ENCODE measurements at places on chromosomes 5 and 9.

- no peak for DNase-seq
Measured at GRCh38 chr5:151708126-151708525, 21.4 kb upstream of the SPARC start.

- DNase-seq, result no peak
Measured at GRCh38 chr5:17224858-17225511, 7.6 kb downstream of the BASP1 start.

DNA sequence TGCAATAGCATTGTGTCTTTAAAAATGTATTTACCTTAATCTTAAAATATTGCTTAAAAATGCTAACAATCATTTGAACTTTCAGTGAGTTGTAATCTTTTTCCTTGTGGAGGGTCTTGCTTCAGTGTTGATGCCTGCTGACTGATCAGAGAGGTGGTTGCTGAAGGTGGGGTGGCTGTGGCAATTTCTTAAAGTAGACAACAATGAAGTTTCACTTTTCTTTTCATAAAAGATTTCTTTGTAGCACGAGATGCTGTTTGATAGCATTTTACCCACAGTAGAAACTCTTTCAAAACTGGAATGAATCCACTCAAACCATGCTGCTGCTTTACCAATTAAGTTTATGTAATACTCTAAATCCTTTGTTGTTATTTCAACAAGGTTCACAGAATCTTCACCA lies 50.8 kb downstream of the NR3C1 start:
- DNase-seq, result no peak

- no peak for DNase-seq
Measured at GRCh38 chr5:174309131-174309795, 263.8 kb downstream of the NSG2 start.

- no peak for DNase-seq
Measured at GRCh38 chr5:18051953-18052352, 417.7 kb downstream of the TAF11L14 start.

- DNase-seq, result no peak
Measured at GRCh38 chr9:6630502-6631206, 14.9 kb downstream of the GLDC start.

- peak; percentile 74 for DNase-seq
Measured at GRCh38 chr9:131739959-131740648, at the start of gene RAPGEF1. RAPGEF1 (minus strand) TSS chr9:131740076; CDS start chr9:131739830, 246 bp downstream.

DNA sequence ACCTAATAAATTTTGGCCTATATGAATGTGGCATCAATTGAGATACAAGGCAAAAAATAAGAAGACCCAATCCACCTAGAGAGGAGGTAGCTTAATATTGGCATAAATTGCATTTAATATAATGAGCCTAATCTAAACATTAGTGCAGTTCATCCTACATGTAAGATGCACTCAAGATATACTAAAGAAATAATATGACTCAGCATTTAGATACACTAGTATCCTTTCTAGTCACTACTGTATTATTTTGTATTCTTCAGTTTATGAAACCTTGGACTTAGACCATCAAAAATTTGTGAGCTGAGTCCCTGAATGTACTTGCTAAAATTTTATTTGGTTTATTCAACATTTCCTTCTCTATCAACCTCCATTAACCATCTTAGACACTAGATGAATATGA lies 104.7 kb downstream of the RAB3C start:
- DNase-seq, result no peak

GRCh38 chr5:10467281-10468198 lies 25.9 kb downstream of the ROPN1L start:
- DNase-seq, result no peak

- no peak for DNase-seq
Measured at GRCh38 chr9:97487107-97487506, 14.4 kb upstream of the TMOD1 start.

DNA sequence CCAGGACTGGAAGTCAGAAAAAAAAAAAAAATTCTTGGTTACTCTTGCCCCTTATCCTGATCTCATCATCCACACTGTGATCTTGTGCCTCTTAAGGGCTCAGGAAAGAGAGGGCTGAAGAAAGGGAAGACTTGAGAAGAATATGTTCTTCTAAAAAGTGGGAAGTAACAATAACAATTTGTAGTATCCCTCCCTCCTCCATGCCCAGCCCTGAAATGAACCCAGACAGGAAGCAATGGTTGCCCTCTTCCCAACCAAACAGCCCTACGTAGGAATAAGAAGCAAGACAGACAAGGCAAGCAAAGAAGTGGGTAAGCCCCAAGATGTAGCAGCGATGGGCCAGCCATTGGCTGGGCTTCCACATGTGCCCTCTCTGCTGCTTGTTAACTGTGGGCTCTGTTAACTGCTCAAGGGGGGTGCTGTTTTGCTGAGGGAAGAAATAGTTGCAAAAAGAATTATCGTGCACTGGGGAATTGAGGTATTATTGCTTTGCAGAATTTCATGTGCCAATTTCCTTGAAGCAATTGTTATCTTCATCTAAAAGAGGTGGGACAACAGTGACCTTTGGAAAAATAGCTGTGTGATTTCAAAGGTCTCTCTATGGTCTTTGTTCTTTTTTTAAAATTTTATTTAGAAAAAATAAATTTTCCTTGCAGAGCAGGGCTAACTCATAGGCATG lies 146.6 kb upstream of the PCA3 start:
- no peak for DNase-seq

DNA sequence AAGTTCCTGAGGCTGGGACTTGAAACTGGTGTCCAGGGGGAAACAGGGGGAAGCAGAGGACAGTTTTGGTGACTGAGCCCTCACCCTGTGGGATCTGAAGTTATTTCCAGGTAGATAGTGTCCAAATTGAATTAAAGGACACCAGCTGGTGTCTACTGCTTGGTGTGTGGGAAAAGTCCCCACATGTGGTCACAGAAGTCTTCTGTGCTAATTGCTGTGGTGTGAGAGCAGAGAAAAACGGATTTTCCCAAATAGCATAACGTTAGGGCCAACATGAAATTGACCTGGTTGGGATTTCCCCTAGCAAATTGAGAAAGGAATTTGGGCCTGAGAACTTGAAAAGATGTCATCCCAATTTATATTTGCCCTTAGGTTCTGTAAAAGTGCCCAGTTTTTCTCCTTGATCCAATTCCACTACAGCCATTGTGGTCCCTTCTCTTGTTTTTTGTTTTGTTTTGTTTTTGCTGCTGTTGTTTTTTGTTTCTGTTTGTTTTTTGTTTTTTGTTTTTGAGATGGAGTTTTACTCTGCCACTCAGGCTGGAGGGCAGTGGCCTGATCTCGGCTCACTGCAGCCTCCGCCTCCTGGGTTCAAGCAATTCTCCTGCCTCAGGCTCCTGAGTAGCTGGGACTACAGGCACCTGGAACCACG lies 5.6 kb upstream of the STARD4 start:
- DNase-seq, result no peak
